ENCODE measurements at places on chromosomes 3 and 15.

- no peak for DNase-seq
Measured at GRCh38 chr3:177887475-177887874, 648.8 kb upstream of the KCNMB2 start.

DNA sequence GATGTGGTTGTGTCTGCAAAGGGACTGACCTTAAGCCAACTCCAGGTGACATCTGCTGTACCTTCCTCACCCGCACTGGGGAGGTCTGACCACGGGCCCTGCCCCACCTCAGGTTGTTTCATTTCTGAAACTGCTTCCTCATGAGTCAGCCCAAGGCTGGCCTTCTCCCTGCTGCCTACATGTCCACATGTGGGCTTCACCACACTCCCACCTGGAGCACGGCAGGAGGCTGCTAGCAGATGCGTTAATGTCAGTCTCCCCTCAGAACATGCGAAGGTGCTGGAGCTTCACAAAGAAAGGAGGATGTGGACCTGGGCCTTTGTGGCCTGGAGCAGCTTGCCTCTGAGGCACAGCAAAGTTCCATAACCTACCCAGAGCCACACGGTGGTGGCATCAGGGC, 69.4 kb upstream of the PLXNA1 start:
- peak; percentile 38 for DNase-seq

- DNase-seq = no peak
Measured at GRCh38 chr3:161640181-161640580, 143.6 kb downstream of the OTOL1 start.

- DNase-seq = no peak
Measured at GRCh38 chr3:112472691-112473090, 26.6 kb downstream of the BTLA start.

GRCh38 chr3:143332026-143332425, 212.5 kb downstream of the CHST2 start:
- DNase-seq = no peak

DNA sequence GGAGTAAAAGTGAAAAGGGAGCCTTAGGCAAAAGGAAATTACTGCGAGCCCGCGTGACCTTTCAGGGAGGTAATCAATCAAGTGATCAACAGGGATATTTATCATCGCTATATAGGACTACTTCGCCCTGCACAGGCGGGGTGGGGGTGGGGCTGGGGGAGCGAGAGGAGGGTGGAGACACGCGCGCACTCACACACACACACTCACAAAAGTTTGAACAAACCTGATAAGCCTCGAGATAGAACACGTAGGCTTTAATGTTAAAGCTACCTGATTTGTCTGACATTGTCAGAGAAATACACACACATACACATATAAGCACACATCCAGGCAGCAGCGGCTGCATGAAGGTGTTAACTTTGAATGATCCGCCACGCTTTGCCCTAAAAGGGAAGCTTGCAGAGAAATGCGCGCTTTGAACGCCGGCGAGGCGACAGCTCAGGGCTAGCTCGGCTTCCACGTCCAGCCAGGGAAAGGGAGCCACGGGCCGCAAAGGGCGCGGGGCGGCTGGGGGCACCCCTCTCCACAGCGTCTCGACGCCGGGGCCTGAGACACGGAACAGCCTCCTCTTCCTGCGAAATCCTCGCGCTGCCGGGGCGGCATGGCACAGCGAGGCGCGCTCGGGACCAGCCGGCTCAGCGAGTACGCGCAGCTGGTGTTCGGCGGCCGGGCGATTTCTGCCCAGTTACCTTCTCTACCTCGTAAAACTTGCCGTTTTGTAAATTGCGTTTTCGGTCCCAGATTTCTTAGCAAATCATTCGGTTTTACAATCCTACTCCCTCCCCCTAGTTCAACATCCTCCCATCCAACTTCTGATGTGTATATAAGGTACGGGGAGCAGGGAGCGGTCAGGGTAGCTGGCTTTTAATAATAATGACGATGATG, 4.8 kb upstream of the MECOM start:
- DNase-seq = no peak

- DNase-seq = no peak
Measured at GRCh38 chr3:111862974-111863373, 3.9 kb downstream of the PHLDB2 start.

- DNase-seq = no peak
Measured at GRCh38 chr15:59399465-59400102, 26.9 kb upstream of the MYO1E start.

GRCh38 chr15:42665827-42666226, 71.1 kb downstream of the CDAN1 start:
- no peak for DNase-seq

- no peak for DNase-seq
Measured at GRCh38 chr15:97930230-97930629, 30.3 kb upstream of the ARRDC4 start.

GRCh38 chr15:97733373-97733772, 227.1 kb upstream of the ARRDC4 start:
- DNase-seq = no peak

DNA sequence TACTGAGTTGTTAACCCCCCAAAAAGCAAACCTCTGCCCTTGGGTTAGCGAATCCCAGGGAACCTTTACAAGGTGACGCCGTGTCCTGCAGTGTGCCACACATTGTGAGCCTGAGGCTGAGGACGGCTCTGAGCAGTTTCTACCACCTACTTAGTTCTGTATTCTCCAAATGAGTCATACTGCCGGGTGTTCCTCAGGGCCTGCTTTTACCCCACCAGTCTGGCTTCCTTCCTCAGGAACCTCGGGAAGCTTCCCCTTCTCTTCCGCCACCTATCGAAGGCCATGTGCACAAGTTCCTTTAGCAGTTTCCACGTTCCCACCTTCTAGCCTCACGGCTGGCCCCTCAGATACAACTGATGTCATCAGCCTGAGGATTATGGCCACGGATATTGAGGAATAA, 384.0 kb upstream of the TPM1 start:
- DNase-seq = no peak

DNA sequence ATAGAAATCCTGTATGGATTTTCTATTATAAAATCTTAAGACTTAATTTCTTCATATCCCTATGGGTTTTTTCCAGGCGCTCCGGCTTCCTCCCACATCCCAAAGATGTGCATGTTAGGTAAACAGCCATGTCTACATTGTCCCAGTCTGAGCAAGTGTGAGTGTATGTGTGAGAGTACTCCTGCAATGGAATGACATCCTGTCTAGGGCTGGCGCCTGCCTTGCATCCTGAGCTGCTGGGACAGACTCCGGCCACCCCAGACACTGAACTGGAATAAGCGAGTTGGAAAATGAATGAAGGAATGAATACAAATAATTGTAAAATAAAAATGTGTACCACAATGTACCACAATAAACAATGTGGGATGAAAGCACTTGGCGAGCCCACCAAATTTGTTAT, 69.2 kb downstream of the RFTN1 start:
- no peak for DNase-seq

DNA sequence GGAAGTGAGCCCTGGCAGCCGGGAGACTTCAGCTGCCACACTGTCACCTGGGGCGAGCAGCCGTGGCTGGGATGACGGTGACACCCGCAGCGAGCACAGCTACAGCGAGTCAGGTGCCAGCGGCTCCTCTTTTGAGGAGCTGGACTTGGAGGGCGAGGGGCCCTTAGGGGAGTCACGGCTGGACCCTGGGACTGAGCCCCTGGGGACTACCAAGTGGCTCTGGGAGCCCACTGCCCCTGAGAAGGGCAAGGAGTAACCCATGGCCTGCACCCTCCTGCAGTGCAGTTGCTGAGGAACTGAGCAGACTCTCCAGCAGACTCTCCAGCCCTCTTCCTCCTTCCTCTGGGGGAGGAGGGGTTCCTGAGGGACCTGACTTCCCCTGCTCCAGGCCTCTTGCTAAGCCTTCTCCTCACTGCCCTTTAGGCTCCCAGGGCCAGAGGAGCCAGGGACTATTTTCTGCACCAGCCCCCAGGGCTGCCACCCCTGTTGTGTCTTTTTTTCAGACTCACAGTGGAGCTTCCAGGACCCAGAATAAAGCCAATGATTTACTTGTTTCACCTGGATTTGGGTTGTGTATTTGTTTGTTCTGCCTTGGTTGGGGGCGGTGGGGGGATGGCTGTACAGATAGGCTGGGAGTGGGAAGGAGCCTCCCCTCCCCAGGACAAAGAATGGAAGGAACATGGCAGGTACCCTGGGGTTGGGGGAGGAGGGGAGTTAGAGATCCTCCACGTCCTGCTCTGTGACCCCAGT, 2.9 kb upstream of the GRM2 start:
- no peak for DNase-seq

GRCh38 chr3:71277341-71277740, 306.2 kb downstream of the FOXP1 start:
- DNase-seq = no peak

- no peak for DNase-seq
Measured at GRCh38 chr15:60612400-60613048, 133.6 kb upstream of the ICE2 start.

DNA sequence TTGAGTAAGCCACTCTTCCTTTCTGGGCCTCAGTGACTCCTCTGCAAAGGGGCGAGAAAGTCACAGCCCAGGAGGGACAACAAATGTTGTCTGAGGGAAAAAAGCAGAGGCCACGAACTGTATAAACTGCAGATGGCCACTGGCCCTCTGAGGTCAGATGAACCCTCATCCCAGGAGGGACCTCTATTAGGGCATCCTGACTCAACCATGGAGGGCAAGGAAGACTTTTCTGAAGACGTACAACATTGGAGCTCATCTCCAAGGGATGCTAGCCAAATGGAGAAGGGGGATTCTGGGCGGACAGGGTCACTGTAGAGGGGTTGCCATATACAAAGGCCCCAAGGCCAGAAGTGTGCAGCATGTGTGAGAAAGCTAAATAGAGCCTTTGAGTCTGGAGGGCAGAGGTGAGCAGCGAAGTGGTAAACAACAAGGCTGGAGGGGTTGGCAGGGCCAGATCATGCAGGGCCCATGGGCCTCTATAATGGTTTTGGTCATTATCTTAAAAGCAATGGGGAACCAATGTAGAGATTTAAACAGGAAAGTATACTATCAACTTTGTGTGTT, 16.7 kb downstream of the GRAMD2A start:
- no peak for DNase-seq

DNA sequence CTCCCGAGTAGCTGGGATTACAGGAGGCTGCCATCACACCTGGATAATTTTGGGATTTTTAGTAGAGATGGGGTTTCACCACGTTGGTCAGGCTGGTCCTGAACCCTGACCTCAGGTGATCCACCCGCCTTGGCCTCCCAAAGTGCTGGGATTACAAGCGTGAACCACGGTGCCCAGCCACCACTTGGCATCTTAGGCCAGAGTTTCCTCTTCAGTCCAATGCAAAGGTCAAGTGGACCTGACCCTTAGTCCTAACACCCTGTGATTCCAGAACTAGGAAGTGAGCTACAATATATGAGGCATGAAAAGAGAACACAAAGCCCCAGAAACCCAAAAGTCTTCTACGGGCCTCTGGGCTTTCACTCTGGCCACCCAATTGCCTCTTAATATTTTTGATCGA, 5.3 kb downstream of the MYLK start:
- DNase-seq = no peak

DNA sequence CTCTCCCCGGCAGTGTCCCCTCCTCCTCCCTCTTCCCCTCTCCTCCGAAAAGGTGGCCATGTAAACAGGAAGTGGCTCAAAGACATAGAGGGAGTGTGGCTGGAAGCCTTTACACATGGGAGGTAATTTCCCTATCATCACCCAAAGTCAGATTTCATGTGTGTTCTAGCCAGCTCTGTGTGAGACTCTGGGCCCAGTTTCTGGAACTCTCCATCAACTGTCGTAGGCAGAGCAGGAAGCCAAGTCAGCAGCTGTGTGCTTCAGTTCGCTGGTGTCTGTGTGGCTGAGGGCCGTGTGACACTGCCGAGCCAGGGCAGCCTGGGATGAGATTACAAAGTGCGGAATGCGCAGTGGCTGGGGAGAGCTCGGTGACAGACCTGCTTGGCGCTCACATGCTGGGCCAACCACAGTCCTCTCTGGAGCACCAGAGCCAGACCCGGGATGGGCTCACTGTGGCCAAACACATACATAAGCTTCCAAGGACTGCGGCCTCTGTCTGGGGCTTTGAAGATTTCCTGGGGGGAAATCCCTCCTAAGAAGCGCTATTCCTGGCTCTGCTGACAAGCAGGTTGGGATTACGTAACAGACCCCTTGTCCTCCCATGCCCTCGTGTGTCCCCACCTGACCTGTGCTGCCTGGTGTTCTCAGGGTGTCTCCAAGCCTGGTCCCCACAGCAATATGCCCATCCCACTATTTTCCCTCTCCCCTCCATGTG, 50.7 kb downstream of the UMPS start:
- DNase-seq = no peak

DNA sequence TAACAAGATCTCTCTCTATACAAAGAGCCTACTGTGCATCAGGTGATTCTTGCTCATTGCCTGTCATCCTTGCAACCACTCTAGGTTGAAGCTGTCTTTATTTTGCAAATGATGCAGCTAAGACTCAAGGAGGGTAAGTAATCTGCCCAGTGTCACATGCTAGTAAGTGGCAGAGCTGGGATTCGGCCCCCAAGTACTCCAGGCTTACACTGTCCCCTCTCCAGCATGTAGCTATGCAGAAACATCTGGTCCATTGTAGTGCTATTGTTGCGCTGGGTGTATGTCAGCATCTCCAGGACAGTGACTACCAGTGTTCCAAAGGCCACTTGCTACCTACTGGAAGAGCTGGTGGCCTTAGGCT, 248.9 kb downstream of the SLCO3A1 start:
- no peak for DNase-seq

GRCh38 chr3:112228786-112229185, 65.2 kb downstream of the SLC9C1 start:
- DNase-seq = no peak

DNA sequence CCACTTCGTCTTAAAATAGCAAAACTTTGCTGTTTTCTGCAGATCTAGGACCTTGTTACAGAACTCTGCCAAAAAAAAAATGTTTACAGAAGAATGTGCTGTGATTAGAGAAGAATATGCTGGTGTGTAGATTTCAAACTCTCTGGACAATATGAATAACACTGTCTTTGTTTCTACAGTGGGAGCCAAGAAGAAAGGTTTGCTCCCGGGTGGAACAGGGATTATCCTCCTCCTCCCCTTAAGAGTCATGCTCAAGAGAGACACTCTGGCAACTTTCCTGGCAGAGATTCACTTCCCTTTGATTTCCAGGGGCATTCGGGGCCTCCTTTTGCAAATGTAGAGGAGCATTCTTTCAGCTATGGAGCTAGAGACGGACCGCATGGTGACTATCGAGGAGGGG, 27.3 kb downstream of the RBM6 start:
- DNase-seq = no peak

DNA sequence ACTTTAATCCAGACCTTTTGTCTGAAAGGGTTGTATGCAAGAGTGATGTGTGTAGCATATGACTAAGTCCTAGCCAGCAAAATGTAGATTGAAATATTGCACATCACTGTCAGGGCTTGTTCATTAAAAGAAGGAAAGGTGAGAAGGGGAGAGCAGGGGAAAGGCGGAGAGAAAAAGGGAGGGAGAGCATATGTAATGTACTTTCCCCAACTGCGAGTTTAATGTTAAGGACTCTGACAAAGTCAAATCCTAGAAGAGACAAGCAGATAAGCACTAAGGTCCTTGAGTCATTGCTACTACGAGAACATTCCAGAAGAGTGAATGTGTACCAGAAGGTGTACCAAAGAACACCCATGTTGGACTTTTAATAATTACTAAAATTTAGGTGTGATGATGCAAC, 1336.7 kb downstream of the NSUN3 start:
- no peak for DNase-seq
